ENCODE measurements at places on chromosomes 5 and 9.
A peak's percentile ranks its signal among the peaks of the same experiment; 100 is the strongest.

GRCh38 chr5:141419074-141419880, 1.6 kb upstream of the PCDHGA11 start:
- DNase-seq = no peak

DNA sequence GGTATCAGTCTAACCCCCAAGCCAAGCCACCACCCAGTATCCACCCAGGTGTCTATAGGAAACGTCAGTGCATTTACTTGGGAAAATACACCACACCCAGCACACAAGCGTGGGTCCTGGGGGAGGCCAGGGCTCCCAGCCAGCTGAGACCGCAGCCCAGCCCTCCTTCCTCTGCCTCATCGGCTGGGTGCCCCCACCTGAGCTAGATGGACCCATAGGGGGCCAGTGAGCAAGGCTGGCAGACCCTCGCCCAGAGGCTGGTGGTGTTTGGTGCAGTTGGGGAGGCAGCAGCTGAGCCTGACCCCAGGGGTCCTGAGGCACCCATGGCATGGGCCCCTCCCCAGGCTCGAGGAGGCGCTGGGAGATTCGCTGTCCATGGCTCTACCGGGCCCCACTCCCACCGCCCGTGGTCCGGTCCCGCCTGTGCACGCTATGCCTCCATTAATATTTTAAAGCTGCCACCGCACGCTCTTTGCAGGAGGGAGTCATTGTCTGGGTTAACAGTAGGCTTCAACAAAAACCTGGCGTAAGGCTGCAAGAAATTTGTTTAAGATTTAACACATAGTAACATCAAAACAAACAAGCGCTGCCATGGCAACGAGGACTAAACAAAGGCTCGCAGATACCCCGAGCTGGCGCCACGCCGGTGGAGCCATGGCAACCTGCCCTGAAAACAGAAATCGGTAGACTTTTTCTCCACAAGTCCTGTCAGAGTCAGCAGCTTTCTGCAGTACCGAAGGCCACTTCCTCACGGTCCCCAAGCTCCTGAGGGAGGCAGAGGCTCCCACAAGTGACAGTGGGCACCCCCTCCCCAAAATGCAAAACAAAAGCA, 20.6 kb downstream of the TPPP start:
- DNase-seq = peak; percentile 89

DNA sequence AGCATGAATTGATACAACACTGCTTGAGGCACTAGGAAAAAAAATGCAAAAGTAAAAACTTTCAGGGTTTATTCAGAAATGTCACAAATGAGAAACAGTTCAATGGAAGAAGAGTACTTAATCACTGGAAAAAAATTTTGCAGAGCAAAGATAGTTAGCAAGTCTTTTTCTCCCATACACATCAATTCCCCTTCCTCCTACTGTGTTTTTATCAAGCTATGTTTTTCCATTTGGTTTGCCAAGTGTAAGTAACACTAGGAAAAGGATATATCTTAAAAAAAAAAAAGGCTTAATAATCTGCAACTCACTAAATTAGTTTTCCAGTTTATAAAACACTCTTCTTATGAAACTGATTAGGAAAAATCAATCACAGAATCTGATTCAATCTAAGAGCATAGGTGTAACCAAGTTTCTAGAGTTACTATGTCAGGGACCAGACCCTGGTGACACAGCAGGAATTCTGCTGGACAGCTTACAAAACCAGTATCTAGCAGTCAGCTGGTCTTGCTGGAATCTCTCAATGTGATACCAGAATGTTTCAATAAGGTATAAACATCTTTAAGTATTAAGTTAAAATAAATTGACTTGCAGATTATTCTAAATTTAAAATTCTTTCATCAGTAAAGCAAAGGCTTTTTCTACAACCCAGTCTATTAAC, 34.7 kb downstream of the RNF145 start:
- DNase-seq = no peak

- no peak for DNase-seq
Measured at GRCh38 chr5:157708866-157709265, 22.4 kb upstream of the THG1L start.

DNA sequence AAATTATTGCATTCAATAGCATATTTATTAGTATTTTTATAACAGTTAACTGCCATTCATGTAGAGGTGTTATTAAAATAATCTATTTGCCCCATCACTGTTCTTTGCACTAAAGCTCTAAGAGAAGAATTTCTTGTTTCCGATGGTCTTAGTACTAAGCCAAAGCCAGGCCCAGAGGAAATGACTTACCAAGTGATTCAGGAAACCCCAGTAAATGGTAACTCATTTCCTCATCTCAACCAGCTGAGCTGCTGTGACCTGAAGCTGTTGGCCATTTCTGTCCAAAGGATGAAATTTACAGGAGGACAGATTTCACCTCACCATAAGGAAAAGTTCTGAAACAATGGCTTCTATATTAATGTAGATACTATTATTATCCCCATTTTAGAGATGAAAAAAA, 117.0 kb downstream of the PIK3R1 start:
- DNase-seq = no peak

DNA sequence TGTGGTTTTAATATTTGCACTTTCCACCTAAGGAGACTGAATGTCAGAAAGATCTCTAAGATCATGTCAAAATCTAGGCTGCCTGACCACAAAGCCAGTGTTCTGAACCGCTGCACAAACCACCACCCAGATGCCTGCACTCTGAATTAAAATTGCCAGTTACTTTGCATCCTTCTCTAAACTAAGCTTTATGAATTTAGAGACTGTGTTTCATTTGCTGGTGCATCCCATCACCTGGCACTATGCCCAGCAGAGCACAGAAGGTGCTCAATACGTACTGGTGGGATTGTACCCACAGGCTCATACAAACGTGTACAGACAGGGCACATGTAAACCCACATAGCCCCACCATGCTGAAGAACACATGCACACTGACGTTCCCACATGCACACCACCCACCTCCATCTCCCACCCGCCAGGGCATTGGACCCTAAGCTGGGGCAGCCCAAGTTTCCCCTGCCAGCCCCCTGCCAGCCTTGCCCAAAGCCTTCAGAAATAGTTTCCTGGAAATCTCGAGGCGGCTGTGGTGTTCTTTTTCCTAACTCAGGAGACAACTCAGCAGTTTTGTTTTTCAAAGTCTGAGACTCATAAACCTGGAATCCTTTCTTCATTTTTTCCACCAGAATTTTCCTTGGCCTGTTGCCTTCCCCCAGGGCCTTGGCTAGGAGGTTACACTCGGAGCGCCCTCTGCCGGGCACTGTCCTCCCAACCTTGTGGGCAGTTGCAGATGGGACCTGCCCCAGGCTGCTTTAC, 9.6 kb upstream of the TRAF1 start:
- DNase-seq = peak; percentile 88

DNA sequence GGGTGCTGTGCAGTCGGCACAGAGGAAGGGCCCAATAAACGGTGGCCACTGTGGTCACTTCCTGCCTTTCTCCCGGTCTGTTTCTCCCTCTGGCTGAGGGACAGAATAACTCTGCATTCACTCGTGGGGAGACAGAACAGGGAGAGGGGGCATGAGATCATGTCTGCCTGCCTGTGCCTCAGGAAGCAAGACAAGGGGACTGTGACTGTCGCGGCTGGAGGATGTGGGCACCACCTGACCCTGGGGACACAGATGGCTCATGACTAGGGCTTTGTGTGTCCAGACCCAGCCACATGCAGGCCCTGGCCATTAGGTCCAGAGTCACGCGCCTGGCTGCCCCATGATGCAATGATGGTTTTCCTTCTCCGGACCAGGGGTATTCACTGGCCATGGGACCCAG, 5.8 kb downstream of the TRUB2 start:
- DNase-seq = no peak

DNA sequence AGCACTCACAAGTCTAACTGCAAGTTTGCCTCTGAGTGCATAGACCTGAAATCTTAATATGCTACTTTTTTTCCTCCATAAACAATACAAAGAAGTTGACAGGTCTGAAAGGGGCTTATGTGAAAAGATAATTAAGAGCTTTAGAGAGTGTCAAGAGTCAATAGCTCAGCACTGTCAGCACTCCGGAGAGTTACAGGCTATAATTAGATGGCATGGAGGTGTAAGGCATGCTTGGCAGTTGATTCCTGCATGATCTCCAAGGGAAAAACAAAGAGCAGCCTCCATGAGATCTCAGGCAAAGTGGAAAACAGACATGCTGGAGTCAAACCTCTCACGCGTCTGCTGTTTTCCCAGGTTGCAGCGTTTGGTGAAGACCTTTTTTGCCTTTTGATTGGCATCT, 468.7 kb downstream of the TLE4 start:
- no peak for DNase-seq

- no peak for DNase-seq
Measured at GRCh38 chr5:178113841-178114324, 551 bp downstream of the N4BP3 start.

GRCh38 chr5:127186657-127187056, 103.9 kb upstream of the MEGF10 start:
- DNase-seq = no peak

- DNase-seq = no peak
Measured at GRCh38 chr9:96177719-96178028, 124.3 kb downstream of the HSD17B3 start.
